PC-3 (cell line): ENCODE measurements at places on chromosomes 7 and 10. TPM values are rescaled to one million over a fixed set of nuclear protein-coding genes. Genes with fewer than 3 reads are reported as not detected.

GRCh38 chr10:132036153-132036886, 29.4 kb upstream of the JAKMIP3 start:
- no peak for DNase-seq

DNA sequence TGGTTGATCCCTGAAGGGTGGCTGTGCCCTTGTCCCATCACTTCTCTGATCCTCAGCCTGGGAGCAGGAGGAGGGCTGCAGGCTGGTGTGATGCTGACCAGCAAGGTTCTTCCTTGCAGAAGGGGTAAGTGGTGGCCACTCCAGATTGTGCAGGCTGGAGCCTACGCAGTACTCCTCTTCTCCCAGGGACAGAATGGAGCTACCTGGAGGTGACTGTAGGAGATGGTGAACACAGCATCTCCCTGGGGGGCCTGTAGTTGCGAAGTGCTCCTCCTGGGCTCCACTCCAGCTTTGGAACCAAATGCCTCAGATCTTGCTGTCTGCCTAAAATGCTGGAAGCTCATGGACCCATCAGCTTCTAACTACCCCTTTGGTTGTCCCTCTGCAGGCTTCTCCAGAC, 323.6 kb upstream of the PODXL start:
- no peak for DNase-seq

DNA sequence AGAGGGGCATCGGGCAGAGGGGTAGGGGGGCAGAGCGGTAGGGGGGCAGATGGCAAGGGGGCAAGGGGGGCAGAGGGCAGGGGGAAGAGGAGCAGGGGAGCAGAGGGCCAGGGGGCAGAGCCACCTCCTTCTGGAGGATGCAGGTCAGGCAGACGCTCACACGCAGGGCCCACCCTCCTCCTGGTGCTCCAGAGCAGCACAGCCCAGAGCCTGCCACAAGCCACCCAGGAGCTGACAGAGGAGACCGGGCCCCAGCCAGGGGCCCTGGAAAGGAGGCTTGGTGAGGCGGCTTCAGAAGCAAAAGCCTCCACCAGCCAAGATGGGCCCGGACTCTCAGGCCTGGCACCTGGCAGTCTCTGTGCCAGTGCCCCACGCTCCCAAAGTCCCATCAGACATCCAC, 13.1 kb downstream of the MAD1L1 start:
- DNase-seq, result no peak

- DNase-seq, result peak; percentile 28
These were observed 51.4 kb upstream of the SLC35B4 start for GRCh38 chr7:134367956-134368749.

GRCh38 chr10:4357911-4358310, 468.1 kb upstream of the AKR1E2 start:
- no peak for DNase-seq

TSPAN33 gene
- total RNA-seq, result 23.7 and 26.4 TPM in 2 replicates

DNA sequence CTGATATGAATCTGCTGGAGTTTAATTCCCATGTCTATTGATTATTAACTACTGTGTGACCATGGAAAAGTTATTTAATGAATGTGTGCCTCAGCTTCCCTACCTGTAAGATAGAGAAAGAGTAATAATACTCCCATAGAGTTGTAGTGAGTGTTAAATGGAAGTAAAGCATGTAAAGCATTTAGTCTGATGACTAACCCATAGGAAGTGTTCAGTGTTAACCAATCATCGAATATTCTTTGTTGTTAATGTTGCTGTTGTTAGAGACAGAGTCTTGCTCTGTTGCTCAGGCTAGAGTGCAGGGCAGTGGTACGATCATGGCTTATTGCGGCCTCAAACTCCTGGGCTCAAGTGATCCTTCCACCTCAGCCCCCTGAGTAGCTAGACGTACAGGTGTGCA, 36.2 kb upstream of the CCDC6 start:
- DNase-seq, result no peak

GRCh38 chr10:22615819-22616499, 98.4 kb downstream of the PIP4K2A start:
- peak; percentile 82 for DNase-seq

UBTD1 gene
- total RNA-seq, result 18.5 and 32.3 TPM in 2 replicates
